Fibroblast of skin of abdomen (primary cell): ENCODE measurements at places on chromosomes 4 and X.
A peak's percentile ranks its signal among the peaks of the same experiment; 100 is the strongest.

GRCh38 chrX:68829582-68830418, 979 bp downstream of the EFNB1 start:
- no peak for DNase-seq

DNA sequence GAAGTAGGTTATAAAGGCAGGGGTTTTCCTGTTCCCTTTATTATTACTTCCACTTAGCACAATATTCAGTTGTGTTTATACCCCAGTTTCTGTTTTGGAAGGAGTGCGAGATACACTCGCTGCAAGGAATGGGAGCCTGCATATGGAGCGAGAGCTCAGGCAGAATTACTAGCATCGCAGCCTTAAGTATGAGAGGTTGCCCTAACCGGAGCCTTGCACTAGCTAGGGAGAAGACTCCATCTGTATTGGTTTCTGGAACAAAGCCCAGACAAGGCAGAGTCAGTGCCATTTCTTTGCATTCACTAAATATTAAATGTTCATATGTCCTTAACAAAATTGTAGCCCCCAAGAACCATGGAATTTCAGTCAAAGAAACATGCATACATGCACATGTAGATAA, 6.2 kb upstream of the DCTD start:
- DNase-seq, result no peak

DNA sequence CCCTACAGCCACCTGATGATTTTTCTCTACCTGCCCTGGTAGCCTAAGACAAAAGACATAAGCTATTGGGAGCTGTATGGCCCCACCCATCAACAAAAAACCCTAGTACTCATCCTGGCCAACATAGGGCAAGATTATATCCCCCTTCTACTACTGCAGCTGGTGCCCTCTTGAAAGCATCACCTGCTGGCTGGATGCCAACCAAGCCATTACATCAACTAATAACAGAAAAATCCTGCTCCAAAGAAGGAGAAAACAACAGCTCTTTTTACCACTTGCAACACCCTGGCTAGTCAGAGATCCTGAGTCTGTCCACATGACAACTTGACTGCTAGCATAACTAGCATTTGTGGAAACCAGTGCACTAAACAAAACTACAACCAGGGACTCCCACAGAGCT, 43.6 kb upstream of the UPRT start:
- no peak for DNase-seq

DNA sequence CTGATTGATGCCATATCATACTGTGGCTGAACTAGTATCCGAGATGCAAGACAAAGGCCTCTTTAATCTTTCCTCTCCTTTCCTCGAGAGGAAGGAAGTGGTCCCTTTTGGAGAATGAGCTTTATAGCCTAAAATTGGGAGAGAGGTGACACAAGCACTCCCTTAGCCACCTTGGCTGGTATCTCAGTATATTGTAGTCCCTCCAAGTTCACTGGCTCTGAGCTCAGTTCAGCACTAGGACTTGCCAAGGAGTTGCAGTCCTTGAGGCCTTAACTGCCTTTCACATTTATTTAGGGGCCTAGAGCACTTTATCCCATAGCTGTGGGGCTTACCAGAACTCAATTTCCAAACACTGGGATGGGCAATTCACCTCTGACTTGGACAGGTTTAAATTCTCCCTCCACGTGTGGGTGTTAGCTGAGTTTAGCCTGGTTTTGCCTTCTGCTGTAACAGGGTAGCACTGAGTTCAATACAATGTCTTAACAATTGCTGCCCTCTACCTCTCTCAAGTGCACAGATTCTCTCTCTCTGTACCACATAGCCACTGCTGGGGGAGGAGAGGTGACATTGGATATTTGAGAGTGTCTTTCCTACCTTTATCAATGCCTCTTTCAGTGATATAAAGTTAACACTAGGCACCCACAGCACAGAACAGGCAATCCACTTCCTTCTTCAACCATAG, 216.4 kb downstream of the TECRL start:
- DNase-seq, result no peak

GRCh38 chr4:85431156-85431555, 43.8 kb upstream of the ARHGAP24 start:
- no peak for DNase-seq

GRCh38 chr4:157246964-157247363, 26.4 kb downstream of the GRIA2 start:
- no peak for DNase-seq

DNA sequence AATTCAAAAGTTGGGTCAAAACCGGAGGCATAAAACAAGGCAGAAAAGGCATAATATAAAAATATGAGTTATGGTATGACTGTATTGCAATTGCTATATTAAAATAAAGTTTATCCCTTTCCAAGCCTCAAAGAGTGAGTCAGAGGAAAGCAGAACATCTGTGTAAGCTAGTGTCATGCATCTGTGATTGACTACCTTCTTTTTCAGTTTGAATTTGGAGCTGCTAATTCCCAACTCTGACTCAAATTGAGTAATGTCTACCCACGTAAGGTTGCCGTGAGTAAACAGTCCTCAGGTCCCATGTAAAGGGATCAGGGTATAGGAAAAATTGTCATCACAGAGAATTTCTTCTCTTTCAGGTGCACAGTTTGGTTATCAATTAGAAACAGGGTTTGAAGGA, 6.5 kb upstream of the SLITRK4 start:
- no peak for DNase-seq

DNA sequence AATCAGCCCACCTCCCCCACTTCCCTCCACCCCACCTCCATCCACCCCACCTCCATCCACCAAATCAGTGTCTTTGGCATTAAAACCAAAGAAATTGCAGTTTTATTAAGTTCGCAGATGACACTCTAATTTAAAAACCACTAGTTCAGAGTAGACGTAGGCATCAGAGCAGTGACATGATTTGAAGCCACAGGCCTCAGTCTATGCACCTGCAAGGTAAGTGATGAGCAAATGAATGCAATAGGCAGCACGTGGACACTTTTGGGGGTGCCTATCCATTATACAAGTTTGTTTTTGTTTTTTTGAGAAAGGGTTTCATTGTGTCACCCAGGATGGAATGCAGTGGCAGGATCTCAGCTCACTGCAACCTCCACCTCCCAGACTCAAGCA, 88.0 kb upstream of the TRIM2 start:
- DNase-seq, result no peak

- DNase-seq, result peak; percentile 73
Observed at GRCh38 chr4:55865228-55865806, 11.9 kb downstream of the EXOC1 start.

DNA sequence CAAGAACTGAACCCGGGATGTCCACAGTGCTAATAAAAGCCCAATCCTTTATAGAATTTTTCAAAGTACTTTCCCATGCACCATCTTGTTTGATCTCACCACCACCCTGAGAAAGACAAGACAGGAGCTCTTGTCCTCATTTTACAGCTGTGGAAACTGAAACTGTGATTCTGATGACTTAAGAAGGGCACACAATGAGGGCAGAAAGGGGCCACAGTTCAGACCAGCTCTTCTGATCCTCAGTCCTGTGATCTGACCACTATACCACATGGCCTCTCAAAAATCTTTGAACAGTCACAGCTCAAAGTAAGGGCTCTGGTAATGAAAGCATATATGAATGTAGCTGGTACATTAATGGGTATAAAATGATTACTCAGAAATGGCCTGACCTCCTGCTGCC, 127.3 kb upstream of the CPEB2 start:
- DNase-seq, result no peak

GRCh38 chrX:16745659-16746058, 26.2 kb downstream of the SYAP1 start:
- DNase-seq, result no peak

DNA sequence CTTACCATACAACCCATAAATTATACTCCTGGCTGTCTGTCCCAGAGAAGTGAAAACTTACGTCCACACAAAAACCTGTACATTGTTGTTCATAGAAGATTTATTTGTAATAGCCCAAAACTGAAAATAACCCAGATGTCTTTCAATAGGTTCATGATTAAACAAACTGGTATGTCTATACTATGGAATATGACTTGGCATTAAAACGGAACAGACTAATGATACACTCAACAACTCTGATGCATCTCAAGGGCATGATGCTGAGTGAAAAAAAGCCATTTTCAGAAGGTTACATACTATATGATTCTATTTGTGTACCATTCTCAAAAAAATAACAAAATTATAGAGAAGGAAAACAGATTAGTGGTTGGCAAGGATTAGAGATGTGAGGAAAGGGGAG, 11.6 kb upstream of the MND1 start:
- peak; percentile 85 for DNase-seq

DNA sequence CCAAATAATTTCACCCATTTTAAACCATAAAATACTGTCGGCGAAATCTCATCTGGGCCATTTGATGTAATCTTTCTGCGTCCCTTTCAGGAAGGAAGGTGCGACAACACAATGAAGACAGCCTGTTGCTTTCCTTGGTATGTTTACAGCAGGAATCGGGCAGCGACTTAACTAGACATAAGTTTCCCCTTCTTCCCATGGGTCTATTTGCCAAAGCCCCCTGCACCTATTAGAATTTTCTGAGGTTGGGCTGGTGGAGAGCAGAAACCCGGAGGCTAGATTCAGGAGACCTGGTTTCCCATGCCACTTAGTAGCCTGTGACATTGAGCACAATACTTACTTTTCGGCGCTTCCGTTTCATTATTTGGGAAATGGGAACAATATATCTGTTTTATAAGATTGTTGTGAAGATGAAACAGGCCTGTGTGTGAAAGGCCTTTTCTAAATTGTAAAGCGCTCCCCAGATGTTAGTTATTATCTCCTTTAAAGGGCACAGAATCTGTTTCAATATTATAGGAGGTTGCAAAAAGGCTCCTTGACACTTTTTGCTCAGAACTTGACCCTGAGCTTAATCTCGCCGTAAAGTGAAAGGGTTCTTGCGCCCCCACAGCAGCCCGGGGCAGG, 552 bp upstream of the AFF1 start:
- DNase-seq, result no peak

- no peak for DNase-seq
Observed at GRCh38 chr4:102598086-102598761, 97.1 kb downstream of the NFKB1 start.

- no peak for DNase-seq
Observed at GRCh38 chr4:68606240-68606639, 30.1 kb upstream of the UGT2B17 start.

DNA sequence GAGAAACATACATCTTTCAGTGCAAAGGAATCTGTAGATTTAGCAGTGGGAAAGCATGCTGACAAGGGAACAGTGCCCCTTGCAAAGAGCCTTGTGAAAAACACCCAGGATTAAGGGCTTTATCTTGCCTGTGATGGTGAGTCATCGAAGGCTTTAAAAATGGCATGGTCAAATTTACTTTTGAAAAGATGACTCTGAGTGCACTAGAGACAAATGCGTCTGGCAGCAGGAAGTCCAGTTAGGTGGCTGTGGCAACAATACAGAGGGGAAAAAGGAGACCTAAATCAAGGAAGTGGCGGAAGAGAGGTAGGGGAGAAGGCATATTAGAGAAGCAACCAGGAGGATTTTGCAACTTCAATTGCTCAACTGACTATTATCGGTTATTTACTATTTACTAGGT, 472.6 kb upstream of the CPEB2 start:
- DNase-seq, result no peak

DNA sequence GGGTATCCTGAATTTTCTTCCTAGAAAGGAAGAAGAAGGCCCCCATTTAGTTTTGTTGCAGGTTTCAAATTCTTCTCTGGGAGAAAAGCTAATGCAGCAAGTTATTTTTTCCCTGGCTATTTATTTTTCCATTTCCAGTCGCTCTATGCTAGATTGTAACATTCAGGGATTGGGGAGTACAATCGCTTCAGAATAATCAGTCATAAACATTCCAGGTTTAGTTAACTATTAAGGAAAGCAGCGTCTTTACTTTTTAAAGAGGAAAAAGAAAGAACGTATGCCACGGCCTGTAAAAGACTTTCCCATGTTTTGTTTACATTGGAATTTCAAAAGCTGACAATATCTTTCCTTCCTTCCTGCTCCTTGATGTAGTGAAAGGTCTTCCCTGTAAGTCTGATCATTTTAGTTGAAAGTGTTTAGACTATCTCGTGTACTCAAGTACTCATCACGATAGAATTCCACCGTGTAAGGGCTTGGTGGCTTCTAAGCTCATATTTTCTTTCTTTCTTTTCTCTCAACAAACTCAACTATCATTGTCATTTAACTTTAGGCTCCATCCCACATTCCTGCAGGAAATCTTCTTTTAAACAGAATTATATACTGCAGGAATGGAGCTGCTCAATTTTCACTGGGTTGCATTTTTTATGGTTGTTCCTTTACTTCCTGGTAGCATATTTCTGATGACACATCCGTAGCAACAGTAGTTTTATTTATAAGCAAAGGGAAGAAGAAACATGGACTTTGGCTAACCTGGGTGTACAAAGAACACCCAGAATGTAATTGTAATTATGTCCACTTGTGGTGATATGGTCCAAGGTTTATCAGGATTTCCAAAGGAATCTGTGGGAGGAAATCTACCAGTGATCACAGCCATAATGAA, 213.1 kb upstream of the FAT1 start:
- DNase-seq, result peak; percentile 71

DNA sequence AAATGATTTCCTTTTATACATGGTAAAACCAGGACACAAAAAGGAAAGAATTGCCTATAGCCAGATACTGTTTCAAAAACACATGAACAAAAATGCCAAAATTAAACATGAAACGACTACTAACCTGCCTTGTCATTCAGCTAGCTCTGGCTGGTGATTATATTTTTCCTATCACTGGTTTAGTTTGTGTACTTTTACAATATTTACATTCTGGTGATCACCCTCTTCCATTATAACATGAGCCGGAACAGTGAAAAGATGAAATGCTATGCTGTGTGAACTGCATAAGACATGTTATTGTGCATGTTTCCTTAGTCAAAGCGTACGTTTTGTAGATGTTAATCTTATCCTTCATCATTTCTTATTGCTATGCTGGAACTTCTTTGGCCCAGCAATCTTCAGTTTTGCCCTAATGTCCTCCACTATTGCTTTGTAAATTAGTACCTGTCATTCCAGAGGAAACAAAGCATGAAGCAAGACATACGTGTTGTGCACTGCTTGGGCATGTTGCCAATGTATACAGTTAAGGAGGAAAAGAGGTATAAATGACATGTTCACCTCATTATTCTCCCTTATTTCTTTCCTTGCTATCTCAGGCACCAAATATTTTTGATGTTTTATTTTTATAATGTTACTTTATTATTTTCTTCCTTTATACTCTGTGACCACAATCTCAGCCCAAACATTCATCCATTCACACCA, 386.3 kb downstream of the ARHGAP24 start:
- DNase-seq, result no peak

DNA sequence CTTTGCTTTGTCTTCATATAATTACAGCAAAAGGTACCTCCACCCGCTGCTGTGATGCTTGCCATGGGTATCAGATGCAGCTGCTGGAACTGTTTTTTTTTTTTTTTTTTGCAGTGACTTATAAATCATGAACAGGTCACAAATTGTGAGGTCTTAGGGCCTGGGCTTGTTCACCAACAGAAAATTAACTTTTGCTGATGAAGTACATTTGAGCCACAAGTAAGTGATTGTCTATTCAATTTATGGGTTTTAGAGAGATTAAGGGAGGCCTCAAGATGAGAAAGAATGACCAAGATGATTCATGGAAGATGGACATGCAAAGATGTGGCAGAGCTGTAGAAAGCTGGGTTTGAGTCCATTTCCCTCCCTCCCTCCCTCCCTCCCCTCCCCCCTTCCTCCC, 18.0 kb upstream of the GBA3 start:
- no peak for DNase-seq

GRCh38 chrX:37348231-37348970, 763 bp upstream of the PRRG1 start:
- DNase-seq, result no peak
